GM13977 (cell line): ENCODE measurements at places on chromosomes 12 and 14.

DNA sequence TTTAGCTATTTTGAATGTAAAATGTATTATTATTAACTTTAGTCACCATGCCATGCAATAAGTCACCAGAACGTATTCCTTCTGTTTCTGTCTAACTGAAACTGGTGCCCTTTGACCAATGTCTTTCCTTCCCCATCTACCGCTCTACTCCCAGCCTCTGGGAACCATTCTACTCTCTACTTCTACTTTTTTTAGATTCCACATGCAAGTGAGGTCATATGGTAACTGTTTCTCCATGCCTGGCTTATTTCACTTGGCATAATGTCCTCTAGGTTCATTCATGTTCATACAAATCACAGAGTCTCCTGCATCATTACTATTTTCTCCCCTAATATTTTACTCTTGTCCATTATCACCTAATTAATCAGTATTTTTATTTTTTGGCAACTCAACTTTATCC lies 160.1 kb downstream of the TMX1 start:
- no peak for DNase-seq

DNA sequence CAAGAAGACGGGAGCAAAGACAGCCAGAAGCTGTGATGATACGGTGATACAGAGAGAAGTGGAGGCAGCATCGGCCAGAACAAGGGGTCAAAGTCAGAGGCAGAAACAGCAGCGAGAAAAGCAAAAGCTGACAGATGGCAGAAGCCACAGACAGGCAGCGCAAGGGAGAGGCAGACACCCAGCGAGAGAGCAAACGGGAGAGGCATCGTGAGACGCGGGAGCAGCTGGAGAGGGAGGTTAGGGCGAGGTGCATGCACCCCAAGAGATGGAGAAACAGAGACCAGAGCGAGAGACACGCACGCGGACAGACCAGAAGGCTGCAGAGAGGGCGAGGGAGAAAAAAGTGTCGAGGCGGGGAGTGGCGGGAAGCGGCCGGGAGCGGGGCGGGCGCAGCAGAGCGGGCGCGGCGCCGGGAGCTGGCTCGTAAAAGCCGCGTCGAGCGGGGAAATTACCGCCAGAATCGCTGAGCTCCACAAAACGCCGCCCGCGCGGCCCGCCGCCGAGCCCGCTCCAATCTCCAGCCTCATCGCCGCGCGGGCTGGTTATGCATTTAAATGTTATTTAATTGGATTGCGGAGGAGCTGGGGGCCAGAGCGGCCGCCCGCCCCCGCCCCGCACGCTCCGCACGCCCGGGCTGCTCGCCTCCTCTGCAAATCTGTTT lies 15.6 kb downstream of the SMUG1 start:
- DNase-seq: peak; percentile 63

GRCh38 chr12:130335517-130336392 lies 1.9 kb upstream of the PIWIL1 start:
- peak; percentile 75 for DNase-seq

DNA sequence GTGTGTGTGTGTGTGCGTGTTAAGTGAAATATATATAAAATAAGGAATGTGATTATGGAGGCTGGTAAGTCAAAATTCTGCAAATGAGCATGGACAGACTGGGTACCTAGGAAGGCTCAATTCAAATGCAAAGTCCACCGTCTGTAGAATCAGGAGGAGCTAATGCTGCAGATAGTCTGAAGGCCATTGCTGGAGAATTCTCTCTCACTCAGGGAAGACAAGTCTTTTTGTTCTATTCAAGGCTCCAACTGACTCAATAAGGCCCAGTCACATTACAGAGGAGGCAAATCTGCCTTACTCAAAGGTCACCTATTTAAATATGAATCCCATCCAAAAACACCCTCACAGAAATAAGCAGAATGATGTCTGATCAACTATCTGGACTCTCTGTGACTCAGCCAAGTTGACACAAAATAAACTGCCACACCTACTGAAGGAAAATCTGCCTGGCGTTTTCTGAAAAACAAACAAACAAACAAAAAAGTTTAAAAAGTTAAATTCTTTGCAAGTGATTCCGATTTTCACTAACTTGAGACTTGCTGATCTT lies 684 bp upstream of the KLRF2 start:
- DNase-seq: no peak

DNA sequence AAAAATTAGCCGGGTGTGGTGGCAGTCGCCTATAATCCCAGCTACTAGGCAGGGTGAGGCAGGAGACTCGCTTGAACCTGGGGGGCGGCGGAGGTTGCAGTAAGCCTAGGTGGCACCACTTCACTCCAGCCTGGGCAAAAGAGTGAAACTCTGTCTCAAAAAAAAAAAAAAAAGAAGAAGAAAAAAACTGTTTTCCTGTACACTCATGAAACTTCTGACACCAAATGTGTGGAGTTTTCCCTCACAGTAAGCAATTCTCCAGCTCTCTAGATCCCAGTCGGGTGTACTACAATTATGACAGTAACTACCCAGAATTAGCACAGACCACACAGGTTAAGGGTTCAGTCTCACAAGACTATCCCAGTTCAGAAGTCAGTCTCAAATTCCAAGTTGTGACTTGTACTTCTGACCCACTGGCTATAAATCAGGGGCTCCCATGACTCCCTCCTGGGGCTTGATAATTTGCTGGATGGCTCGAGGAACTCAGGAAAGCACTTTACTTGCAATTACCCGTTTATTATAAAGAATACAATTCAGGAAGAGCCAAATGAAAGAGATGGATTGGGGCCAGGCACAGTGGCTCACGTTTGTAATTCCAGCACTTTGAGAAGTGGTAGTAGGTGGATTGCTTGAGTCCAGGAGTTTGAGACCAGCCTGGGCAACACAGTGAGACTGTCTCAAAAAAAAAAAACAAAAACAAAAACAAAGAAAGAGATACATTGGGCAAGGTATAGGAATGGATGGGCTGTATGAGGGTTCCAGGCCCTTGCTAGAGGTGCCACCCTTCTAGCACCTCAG lies 12.4 kb upstream of the ARF6 start:
- DNase-seq: no peak

GRCh38 chr12:98678236-98678945 lies 33.3 kb downstream of the APAF1 start:
- no peak for DNase-seq

DNA sequence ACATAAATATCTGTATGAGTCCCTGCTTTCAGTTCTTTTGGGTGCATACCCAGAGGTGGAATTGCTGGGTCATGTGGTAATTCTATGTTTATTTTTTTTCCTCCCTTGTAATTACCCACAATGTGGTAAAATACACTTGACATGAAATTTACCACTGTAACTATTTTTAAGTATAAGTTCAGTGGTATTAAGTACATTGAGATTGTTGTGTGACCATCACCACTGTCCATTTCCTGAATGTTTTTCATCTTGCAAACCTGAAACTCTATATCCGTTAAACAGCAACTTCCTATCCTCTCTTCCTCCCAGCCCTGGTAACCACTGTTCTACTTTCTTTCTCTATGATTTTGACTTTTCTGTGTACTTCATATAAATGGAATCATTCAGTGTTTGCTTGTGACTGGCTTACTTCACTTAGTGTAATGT lies 51.4 kb downstream of the BORCS5 start:
- DNase-seq: no peak

DNA sequence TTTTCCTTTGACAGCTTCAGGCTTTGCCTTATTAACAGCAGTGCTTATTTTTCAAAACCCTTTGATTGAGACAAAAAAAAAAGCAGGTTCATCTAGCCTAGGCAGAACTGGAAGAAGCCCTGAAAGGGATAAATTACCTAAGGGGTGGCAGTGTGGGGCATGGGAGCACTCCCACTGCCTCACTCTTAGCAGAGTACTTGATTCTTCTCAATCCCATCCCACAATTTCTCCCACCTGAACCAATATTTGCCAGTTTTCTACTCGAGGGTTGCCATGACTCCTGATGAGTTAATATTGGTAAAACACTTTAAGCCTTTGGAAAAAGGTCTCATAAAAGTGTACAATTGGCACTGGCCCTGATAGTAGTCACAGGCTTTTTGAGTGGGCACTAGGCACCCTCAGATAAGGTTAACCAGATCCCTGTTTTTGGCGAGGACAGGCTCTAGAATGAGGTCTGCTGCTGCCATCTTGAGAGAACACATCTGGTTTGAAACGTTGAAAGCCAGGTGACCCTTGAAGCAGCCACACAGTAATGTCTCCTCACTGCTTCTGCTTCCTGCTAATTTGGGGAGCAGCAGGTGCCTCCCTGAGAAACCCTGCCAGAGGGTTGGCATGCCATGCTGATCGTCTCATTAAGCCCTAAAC lies 320.0 kb downstream of the RAD51B start:
- DNase-seq: no peak
